ENCODE measurements at places on chromosomes 3 and 15.

- no peak for DNase-seq
Measured at GRCh38 chr3:11510001-11510340, 133.7 kb downstream of the VGLL4 start.

DNA sequence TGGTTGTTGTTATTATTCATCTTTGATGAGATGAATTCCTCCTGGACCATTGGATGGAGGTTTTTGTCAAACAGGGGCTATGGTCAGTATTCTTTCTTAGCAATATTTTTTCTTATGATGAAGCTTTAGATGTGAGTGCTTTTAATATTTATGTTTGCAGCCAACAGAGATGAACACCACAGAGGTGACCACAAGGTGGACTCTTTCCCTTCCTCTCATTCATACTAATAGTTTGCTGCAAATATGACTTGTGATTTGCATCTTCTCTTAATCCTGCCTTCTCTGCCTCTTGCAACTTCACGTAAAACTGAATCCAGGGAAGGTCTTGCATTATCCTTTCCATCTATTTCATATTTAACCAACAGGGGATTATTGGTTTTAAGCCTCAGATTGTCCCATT lies 473.1 kb upstream of the UBE2E2 start:
- no peak for DNase-seq

- DNase-seq = no peak
Measured at GRCh38 chr15:52626671-52627369, 52.4 kb downstream of the ATOSA start.

DNA sequence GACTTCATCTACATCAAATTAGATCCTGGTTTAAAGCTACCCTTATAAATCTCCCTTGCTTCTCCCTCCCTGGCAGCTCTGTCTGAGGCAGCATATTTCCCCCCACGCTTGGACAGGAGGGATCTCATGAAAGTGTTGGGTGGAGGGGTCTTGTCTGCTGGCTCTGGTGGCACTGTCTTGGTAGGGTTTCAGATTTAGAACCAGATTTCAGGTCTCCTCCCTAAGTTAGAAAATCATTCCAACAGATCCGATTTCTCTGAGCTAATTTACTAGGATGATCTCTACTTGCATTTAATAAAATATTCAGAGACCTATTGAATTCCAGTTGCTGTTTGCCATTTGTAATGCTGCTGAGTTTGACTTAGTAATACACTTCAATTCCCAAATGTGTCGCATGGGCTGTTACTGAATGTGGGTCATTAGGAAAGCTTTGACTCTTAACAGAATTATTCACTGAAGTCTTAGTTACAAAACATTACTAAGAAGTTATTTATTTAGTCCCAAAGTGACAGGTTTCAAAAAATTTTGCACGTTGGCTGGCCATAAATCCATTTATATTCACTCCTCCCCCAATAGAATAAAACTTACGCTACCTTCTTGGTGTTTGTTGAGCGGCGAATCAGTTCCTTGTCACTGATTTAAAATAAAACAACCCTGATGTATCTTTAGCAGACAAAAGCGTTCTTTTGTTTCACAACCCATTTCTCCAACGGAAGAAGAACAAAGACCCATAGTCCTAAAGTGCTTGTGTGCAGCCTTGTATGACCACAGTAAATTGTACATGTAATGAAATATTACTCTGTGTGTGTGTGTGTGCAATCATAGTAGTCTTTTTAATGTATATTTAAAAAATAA lies 84.5 kb downstream of the TRAK1 start:
- no peak for DNase-seq

DNA sequence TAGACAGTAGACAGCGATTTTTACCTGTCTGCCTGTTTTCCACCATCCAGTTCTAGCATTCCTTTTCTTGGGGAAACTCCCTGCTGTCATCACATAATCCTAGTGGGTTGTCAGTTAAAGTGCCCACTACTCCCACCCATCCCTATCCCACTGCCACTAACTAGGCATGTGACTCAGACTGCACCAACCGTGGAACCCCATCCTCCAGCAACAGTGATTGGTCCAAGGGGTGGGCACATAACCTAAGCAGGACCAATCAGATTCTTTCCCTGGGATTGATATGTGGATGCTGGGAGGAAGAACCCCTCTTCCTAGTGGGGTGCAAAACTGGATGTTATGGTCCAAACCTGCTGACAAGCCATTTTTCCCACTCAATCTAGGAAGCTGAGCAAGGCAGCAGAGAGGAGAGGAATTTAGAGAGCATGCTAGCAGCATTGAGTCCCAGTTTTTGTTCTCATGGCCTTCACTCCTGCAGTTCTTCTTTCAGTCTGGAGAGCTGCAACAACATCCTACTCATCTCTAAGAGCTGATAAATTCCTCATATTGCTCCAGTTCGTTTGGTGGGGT lies 3.9 kb upstream of the INSYN1 start:
- no peak for DNase-seq

DNA sequence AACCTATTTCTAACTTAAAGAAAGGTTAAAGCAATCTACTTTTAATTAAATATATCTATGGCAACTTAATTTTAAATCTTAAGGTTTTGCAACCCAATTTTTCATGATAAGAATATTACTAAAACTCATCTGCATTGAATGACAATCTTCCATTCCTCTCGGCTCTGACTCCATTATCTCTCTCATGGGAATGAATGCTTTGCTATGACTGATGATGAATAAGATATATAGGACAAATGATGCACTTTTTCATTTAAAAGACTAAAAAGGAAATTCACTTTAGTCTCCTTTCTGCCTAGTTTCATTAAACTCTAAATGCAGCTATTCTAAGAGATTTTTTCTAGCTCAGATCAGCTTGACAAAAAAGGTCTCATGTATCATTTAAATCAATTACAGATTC lies 68.7 kb downstream of the GBE1 start:
- DNase-seq = no peak

GRCh38 chr3:15822281-15822680 lies 24.5 kb upstream of the ANKRD28 start:
- no peak for DNase-seq

DNA sequence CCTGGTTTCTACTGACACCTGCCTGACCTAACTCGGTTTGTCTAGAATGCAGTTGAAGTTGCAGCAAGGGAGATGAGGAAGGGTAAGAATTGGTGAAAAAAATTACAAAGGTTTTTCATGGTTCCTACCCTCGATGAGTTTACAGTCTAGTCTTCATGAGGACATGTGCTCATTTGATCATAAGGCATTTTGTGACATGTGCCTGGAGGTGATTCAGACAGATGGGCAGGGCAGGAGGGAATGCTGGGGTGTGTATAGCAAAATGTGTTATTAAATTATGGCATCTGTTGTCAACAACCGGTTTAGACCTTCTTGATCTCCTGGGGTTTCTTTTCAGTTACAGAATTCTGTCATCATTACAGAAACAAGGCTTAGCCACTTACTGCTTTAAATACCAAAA lies 101.2 kb downstream of the CACNA1D start:
- DNase-seq = no peak

- no peak for DNase-seq
Measured at GRCh38 chr3:112017091-112017490, 17.4 kb upstream of the TMPRSS7 start.

- DNase-seq = no peak
Measured at GRCh38 chr15:83108266-83109219, 1.1 kb downstream of the TM6SF1 start.

GRCh38 chr15:70048578-70049514 lies 48.9 kb downstream of the TLE3 start:
- DNase-seq = no peak

- no peak for DNase-seq
Measured at GRCh38 chr3:110193074-110193473, 855.7 kb upstream of the DPPA4 start.

- DNase-seq = peak; percentile 31
Measured at GRCh38 chr3:114741066-114741465, 406.0 kb downstream of the ZBTB20 start.

DNA sequence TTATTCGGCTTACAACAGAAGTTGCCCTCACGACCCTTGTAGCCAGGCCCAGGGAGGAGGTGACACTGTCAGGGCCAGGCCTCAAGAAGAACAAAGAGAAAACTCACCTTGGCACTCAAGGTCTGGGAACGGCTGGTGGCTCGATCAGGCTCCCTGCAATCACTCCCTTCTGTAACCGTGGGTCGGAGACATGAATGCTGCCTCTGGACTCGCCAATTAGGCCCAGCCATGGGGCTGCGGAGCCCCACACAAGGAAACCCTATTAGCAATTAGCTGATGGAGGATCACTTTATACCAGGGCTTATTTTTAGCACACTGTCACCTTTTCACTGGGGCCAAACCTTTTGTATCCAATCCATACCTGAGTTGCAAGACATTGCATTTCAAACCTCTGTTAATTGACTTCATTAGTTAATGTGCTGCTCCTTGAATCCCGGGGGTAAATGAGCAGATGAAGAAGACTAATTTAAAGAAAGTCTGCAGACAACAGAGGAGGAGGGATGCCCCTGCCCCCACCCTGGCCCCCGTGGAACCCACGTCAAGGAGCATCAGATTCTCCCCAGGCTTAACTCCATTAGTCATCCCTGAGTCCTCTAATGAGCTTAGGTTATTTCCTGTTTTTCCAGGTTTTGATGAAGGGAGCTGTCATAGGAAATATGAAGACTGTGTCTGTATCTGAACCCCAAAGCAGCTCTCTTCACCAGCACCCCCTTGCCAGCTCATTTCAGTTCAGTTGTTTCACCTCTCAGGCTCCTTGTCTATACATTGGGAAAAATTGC lies 255.3 kb downstream of the RORA start:
- DNase-seq = peak; percentile 47

DNA sequence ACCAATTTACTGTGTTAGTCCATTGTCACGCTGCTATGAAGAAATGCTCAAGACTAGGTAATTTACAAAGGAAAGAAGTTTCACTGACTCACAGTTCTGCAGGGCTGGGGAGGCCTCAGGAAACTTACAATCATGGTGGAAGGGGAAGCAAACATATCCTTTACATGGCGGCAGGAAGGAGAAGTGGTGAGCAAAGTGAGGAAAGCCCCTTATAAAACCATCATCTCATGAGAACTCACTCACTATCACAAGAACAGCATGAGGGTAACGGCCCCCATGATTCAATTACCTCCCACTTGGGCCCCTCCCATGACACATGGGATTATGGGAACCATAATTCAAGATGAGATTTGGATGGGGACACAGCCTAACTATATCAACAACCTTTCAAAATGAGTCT lies 20.2 kb downstream of the USF3 start:
- no peak for DNase-seq

GRCh38 chr3:128294999-128295468 lies 141.8 kb downstream of the EEFSEC start:
- DNase-seq = no peak

DNA sequence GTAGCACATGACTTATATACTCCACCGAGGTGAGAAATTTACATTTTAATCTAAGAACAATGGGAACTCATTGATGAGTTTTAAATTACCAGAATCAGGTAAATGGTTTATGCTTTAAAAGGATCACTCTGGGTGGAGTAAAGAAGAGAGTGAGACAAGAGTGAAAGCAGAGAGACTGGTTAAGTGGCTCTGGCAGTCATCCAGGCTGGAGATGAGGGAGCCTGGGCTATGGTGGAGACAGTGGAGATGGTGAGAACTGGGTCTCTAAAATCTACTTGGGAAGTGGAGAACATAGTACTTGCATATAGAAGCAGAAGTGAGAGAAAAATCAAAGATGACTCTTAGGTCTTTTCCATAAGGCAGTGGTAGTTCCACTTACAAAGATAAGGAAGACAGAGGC lies 37.1 kb upstream of the SLC25A36 start:
- DNase-seq = no peak

- no peak for DNase-seq
Measured at GRCh38 chr3:187210091-187210490, 12.8 kb downstream of the RTP1 start.

- no peak for DNase-seq
Measured at GRCh38 chr3:108091498-108092250, 843 bp upstream of the CD47 start.

GRCh38 chr3:179072100-179072438 lies 460 bp upstream of the ZMAT3 start:
- DNase-seq = peak; percentile 51

DNA sequence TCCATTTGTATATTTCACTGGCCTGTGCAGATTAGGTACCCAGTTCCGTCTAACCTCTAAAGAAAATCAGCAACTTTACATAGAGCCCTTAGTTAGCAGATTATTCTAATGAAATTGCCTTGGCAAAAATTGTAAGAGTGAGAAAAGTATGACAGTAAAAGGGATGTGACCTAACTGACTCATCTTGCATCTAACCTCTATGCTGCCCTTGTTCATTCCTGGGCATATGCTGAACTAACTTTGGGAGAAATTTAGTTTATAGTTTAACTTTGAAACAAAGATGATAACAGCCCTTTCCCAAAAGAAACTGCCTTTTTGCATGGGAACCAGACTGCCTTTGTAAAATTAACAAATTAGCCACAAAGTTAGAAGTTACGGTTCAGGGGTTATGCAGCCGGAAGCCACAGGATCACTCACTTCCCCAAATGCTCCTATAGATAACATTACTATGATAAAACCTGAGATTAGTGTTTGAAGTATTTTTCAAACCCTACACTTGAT lies 839.8 kb upstream of the ALCAM start:
- DNase-seq = no peak

- DNase-seq = no peak
Measured at GRCh38 chr3:8669019-8669418, 24.4 kb upstream of the SSUH2 start.

DNA sequence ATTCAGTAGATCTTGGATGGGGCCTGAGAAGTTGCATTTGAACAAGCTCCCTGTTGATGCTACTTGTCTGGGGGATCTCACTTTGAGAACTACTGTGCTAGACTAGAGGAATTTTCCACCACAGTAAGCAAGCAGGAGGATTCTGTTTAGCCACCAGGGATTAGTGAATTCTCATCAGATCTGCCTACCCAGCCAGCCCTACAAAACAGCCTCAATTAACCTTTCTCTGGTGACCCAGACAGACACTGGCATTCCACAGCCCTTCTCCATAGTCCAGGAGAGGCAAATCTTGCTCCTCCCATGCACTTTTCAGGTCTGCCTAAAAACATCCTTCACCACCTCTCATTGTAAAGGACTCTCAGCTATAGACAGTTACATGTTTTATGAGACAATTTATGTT lies 16.7 kb upstream of the MYH15 start:
- no peak for DNase-seq

DNA sequence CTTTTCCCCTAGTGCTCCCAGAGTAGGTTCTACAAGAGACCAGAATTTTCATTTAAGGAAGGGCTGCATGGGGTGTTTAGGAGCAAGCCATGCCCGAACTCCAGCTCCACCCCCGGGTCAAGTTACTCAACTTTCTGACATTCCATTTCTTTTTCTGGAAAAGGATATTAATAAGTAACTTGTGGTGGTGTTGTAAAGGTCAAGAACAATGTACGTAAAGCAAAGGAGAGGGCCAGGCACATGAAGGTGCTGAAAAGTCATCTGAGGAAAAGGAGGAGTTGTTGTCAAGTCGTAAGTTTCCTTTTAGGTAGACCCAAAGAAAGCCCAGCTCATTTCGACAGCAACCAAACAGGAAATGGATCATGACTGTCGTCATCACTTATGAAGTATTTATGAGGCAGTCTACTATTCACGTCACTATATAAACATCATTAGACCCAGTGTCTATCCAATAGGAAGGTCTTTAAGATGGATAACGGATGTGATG lies 319.6 kb upstream of the IL12A start:
- DNase-seq = peak; percentile 35

Data from AG20443 (cell line).